ENCODE measurements at places on chromosomes 7 and 10.

- DNase-seq, result no peak
Observed at GRCh38 chr10:104081998-104082397, 3.7 kb downstream of the COL17A1 start.

- DNase-seq, result no peak
Observed at GRCh38 chr7:25790963-25791362, 361.0 kb upstream of the NFE2L3 start.

GRCh38 chr10:13018171-13018570 is 16.7 kb upstream of the CCDC3 start:
- no peak for DNase-seq

DNA sequence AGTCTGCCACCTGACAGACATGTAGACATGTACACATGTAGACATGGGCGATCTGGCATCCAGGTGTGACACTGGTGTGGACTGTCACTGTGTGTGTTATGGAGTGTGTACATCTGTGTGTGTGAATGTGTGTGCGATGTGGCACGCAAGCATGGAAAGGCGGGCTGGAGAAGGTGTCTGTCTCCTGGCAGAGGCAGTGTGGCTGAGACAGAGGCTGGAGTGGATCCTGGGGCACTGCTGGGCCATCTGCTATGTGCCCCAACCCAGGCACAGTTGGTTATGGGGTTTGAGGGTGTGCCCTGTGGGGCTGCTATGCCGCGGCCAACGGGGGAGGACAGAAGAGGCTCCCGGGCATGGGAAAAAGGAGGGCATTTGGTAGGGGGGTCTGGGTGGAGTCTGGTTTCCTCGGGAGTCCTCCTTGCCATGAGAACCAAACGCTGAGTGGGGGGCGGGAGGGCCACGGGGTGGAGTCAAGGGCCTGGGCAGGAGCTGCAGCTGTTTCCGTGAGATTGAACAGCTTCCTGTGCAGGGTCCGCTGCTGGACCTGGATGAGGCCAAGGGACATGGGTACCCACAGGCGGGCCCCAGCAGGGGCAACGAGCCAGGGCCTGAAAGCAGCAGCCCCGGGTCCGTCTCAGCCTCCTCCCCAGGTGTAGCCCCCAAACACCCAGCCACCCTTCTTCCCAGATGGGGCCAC is 1.3 kb downstream of the ELN start:
- DNase-seq, result no peak

DNA sequence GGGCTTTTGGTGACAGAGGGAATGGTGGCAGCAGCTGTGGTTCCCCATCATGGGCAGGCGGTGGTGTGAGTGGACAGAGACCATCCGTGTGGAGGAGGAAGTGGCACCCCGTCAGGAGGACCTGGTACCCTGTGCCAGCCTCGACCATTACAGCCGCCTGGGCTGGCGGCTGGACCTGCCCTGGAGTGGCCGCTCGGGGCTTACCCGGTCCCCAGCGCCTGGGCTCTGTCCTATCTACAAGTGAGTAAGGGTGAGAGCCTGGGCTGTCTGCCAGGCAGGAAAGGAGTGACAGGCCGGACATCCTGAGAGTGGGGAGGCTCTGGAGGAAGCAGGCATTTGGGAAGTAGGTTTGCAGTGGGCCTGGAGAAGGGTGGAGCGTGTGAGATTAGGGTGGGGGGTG is 2.9 kb upstream of the ZNF467 start:
- no peak for DNase-seq

DNA sequence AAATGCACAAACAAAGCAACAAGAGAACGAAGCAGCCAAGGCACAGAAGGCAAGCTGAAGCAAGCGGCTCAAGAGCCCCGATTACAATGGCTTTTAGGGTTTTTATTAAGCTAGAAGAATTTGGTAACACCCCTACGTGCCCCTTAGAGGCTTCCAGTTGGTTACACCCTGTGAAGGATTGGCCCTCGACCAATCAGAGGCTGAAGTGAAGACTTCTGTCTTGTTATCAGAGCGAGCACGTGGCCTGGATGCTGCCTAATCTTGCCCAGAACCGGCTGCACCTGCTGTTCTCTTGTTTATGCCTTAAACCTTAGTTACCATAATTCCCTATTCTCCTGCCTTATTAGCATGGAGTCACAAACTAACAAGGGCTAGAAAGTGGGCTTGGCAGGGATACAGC is 21.4 kb downstream of the KCNK18 start:
- no peak for DNase-seq

- DNase-seq, result no peak
Observed at GRCh38 chr7:28570970-28571288, 158.6 kb downstream of the CREB5 start.

DNA sequence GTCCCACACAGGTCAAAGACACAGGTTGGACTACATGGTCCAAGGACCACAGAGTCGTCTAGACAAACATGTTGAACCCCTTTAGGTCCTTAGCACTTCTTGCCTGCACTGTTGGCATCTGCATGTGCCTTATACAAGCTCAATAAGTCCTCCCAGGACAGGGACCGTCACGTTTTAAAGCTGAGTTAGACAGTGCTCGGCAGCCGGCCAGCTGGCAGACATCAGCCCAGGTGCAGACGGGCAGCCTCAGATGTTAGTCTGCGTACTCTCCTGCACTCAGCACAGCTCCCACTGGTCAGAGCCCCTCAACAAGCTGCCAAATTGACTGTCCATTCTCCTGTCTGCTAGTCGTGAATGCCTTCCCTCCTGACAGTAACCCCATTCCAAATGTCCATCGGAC is 34.9 kb downstream of the PARP12 start:
- no peak for DNase-seq

- DNase-seq, result no peak
Observed at GRCh38 chr10:96310321-96310669, 6.1 kb downstream of the DNTT start.

GRCh38 chr7:142553216-142553615 is 196.1 kb upstream of the PRSS1 start:
- no peak for DNase-seq

GRCh38 chr10:129253161-129253864 is 213.7 kb upstream of the MGMT start:
- no peak for DNase-seq

DNA sequence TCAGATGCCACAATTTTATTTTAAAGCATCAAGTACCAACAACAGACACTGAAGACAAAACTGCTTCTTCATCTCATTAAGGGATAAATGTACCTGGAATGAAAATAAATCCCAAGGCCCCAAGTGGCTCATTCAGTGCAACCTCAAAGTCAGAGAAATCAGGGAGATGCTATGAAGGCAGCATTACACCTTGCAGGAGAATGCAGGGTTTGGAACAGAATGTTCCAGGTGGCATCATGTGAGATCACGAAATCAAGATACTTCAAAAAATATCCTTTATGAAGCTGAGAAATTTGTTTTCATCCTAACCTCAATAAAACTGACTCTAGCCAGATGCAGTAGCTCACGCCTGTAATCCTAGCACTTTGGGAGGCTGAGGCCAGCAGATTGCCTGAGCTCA is 477.1 kb downstream of the PLXNA4 start:
- no peak for DNase-seq
